ENCODE measurements at places on chromosomes 2 and 18.
A peak's percentile ranks its signal among the peaks of the same experiment; 100 is the strongest.

- peak; percentile 26 for DNase-seq
These were observed 436.2 kb downstream of the SUCLG1 start for GRCh38 chr2:84022810-84023431.

GRCh38 chr2:54558188-54559005 lies 102.3 kb downstream of the SPTBN1 start:
- no peak for DNase-seq

GRCh38 chr2:26330114-26330549 lies 15.8 kb upstream of the SELENOI start:
- peak; percentile 52 for DNase-seq

- DNase-seq = no peak
These were observed 385.0 kb upstream of the ETAA1 start for GRCh38 chr2:67012165-67012564.

- no peak for DNase-seq
These were observed 38.8 kb upstream of the ACYP2 start for GRCh38 chr2:54076586-54076985.

DNA sequence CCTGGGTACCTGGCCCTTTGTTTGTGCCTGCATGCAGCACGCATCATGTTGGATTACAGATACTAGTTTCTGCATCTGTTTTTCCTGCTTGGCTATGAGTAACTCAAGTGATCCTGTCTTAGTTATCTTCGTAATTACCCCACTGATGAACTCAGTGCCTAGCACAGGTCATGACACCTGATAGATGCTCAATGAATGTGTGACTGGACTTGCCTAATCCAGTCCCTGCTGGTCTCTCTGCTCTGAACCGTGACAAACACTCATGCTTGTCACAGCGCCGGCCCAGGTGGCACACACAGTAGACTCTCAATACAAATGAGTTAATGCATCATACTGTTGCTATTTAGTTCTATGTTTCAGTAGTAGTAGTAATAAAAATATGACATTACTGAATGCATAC lies 31.2 kb upstream of the NTSR2 start:
- no peak for DNase-seq

- DNase-seq = no peak
These were observed 8.5 kb downstream of the RAX start for GRCh38 chr18:59264651-59265245.

GRCh38 chr2:239557516-239557915 lies 156.7 kb upstream of the HDAC4 start:
- DNase-seq = no peak

GRCh38 chr2:160208655-160209515 lies 8.8 kb upstream of the ITGB6 start:
- no peak for DNase-seq

GRCh38 chr2:127330753-127331152 lies 36.8 kb upstream of the ERCC3 start:
- DNase-seq = no peak

DNA sequence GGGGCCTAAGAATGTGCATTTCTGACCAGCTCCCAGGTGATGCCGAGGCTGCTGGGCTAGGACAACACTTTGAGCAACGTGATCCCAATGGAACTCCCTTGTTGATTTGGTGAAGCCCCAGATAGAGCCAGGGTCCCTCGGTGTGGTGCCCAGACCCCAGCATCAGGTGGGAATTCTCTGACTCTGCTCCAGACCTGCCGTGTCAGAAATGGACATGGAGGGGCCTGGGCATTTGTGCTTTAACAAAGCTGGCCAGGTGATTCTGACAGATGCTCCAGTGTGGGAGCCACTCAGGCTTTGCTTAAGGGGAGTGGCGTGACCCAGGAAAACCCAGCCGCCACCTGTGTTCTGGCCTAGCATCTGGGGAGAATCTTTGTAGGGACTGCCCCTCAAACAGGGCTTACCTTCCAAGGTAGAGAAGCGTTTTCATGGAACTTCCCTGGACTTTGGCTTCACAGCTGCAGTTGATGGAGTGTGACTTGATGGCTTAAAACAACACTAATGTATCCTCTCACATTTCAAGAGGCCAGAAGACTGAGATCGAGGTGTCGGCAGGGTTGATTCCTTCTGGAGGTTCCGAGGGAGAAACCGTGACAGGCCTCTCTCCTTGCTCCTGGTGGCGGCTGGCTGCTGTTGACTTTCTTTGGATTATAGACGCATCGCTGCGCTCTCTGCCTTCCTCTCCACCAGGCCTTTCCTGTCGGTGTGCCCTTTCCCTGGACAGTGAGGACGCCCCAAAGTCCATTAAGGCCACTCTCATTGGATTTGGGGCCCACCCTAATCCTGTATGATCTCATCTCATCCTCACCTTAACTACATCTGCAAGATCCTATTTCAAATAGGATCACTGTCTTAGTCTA lies 57.0 kb upstream of the HDAC4 start:
- no peak for DNase-seq

DNA sequence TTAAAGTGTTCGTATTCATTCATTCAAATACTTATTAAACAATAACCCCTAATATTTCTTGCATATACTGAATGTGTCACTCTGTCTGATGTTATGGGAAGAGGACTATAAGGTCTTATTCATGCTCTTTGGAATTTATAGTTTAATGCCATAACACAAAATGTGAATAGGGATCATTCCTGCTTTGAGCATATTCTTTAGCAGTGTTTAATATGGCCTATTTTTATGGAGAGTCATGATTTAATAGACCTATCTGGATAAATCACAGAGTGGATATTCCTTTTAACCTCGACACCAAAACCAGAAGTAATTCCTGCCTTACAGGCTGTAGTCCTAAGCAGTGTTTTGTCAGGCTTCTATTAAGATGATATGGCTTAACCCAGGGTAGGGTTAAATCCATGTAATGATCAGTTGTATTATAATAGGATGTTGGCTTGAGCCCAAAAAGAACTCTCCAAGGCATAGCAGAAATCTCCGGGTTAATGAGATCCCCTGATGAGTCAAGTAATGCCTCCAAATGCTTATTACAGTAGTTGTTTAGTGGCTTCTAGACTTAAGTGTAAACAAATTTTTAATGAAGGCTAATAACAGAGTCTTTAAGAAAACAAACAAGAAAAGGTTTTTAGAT lies 54.3 kb downstream of the GULP1 start:
- DNase-seq = no peak

DNA sequence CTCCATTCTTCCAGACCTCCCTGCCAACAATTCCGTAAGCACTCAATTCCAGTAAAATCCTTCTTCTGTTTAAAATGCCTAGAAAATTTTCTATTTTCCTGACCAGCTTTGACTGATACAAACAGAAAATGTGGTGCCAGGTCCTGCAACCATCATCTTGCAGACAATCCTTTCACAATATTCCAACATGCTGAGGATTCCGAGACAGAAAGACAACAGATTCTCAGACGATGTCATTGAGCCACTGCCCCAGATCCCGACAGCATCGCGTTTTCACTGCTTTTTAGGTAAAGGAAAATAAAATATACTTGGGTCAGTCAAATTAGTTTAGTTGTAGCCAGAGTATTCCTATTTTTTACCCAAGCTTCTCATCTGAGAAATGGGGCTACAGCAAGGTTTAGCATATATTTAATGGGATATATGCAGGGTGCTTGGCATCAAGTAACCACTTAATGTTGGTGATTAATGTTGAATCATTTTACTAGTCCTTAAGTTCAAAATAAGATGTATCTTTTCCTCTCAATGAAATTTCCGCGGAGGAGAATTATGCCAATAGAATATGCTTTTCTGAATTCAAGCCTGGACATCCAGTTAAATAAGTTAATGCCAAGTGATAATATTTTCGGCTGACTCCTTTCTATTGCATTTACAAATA lies 866.6 kb downstream of the SLC4A3 start:
- no peak for DNase-seq

GRCh38 chr18:72869226-72870185 lies 1.7 kb upstream of the NETO1 start:
- no peak for DNase-seq

GRCh38 chr2:71155846-71156245 lies 25.4 kb downstream of the MPHOSPH10 start:
- no peak for DNase-seq

DNA sequence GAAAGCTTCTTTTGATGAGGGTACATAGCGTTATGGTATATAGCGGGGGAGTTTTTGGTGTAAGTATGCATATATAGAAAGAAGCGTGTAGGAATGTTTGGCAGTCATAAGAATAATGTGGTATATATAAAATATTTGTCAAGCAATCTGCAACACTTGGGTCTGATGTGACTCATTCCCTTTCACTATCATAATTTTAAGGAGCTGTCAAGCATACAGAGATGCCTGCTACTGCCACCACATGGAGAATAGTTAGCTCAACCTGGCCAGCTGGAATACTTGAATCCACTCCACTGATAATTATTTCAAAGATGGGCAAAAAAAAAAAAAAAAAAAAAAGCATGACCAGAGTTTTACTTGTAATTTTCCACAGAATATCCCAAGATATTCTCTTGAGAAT lies 559.8 kb upstream of the REG3G start:
- DNase-seq = no peak

DNA sequence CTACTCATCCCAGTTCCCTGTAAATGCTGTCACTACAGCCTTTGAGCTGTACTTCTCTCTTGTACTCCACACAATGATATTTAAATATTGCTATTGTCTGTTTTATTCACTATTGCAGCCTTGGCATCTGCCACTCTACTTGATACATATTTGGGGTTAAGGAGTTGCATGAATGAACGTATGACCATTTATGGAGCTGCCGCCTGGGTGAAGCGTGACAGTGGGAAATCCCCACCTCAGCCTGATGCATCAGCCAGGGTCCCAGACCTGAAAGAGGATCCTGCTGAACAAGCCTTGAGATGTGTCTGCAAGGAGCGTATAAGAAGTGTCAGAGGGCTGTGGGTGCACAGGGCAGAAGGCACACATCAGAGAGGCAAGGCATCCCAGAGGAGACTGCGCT lies 39.1 kb downstream of the MRPL35 start:
- DNase-seq = no peak

- DNase-seq = no peak
These were observed 112.2 kb downstream of the GPD2 start for GRCh38 chr2:156548413-156548812.

- DNase-seq = no peak
These were observed 582 bp upstream of the ZAP70 start for GRCh38 chr2:97712693-97713295.

GRCh38 chr2:11491348-11491933 lies 25.5 kb upstream of the E2F6 start:
- no peak for DNase-seq

DNA sequence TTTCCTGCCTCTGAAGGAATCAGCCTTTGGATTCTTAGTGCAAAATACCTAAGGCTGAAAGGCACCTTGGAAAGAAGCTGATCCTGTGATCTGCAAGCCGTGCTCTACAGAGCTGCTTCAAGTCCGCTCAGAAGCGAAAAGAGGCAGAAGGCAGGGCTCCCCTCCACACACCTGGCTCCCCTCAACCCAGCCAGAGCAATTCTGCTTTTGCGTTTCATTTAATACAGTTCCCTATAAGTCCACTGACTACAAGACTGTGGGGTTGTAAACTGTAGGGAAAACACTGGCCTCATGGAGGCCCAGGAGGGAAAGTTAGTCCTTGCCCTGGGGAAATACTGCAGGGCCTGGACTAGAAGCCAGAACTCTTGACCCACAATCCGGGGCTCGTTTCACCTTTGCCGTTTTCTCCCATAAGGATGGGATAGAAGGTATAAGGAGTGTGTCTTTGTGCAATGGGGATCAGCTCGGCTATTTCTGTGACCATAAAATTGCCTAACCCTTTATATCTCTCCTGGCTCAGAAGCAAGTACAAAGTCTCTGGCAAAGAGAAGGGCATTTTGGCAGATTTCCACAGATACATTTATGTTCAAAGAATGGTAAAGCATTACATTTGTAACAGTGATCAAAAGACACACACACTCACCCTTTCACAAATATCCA lies 95.8 kb upstream of the TEX51 start:
- no peak for DNase-seq

GRCh38 chr2:19542796-19543662 lies 184.6 kb upstream of the OSR1 start:
- DNase-seq = no peak

- DNase-seq = no peak
These were observed 46.7 kb downstream of the GLS start for GRCh38 chr2:190927301-190927700.

- no peak for DNase-seq
These were observed 88.4 kb downstream of the ICOS start for GRCh38 chr2:204024906-204025475.

GRCh38 chr2:38113051-38113450 lies 37.1 kb upstream of the CYP1B1 start:
- no peak for DNase-seq

DNA sequence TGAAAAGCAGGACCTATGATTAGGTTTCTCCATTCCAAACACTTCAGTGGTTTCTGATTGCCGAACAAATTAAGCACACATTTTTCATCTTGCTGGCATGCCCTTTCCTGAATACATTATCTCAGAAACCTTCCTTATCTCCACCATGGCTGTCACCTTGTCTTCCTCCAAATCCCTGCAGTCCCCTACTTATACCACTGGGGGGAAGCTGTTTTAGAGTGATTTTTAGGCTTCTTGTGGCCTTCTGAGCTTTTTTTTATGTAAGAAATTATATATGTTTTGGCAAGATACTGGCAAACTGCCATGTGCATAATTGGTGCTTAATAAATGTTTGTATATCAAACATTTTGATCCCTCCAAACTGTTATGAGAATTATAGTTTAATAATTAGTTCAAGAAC lies 229.2 kb downstream of the MYT1L start:
- DNase-seq = no peak

DNA sequence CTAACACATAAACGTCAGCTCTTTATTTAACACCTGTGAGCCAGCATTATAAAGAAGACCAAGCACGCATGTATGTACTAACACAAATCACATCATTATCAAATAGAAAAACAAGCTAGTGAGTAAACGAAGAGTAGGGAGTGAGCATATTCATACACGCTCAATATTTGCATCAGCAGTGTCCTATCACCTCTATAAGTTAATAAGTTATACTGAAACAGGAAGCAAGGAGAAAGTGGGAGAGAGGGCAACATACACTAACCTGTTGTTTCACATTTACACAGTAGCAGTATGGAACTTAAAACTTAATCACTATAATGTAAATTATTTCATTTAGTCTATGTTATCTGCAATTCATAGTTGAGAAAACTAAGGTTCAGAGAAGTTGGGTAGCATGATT lies 321.5 kb upstream of the TANK start:
- no peak for DNase-seq

- DNase-seq = no peak
These were observed 115.5 kb upstream of the SP3 start for GRCh38 chr2:174080672-174081121.

DNA sequence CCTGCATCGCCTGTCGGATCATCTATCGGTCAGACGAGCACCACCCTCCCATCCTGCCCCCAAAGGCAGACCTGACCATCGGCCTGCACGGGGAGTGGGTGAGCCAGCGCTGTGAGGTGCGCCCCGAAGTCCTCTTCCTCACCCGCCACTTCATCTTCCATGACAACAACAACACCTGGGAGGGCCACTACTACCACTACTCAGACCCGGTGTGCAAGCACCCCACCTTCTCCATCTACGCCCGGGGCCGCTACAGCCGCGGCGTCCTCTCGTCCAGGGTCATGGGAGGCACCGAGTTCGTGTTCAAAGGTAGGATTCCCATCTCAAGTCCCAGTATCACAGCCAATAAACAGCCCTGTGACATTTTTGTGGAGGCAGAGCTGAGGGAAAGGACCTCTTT lies 31.0 kb downstream of the APCDD1 start:
- DNase-seq = no peak
